ENCODE measurements at places on chromosomes 13 and 19.

DNA sequence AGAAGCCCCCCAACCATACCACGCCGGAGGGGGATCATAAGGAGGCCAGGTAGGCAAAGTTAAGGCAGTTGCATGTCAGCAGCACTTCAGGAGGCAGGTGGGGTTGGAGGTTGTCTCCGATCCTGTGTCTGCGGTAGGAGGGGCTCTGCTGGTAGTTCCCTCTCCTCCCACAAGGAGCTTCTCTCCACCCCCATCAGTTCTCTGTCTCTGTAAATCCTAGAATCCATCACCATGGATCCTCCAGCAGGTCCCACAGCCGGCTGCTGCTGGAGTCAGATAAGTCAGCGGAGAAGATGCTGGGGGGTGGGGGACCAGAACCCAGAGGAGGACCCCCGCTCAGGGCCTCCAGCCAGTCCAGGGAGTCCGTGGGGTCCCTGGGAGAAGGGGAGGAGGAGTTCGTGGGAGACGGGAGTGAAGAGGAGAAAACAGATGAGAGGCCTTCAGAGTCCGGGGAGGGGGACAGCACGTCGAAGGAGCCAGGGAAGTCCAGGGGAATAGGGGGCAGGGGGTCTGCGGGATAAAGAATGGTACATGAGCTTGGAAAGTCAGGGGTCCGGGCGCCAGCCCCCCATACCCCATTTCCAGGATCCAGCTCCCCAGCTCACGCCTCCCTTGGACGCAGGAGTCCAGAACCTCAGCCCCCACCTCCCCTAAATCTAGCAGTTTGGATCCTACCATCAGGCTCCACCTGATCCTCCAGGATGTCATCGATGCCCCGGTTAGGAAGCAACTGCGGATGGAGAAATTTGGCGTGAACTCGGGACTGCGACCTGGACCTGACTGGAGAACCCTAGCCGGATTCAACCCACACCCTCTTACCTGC is 6.3 kb downstream of the MAMSTR start:
- DNase-seq = no peak

DNA sequence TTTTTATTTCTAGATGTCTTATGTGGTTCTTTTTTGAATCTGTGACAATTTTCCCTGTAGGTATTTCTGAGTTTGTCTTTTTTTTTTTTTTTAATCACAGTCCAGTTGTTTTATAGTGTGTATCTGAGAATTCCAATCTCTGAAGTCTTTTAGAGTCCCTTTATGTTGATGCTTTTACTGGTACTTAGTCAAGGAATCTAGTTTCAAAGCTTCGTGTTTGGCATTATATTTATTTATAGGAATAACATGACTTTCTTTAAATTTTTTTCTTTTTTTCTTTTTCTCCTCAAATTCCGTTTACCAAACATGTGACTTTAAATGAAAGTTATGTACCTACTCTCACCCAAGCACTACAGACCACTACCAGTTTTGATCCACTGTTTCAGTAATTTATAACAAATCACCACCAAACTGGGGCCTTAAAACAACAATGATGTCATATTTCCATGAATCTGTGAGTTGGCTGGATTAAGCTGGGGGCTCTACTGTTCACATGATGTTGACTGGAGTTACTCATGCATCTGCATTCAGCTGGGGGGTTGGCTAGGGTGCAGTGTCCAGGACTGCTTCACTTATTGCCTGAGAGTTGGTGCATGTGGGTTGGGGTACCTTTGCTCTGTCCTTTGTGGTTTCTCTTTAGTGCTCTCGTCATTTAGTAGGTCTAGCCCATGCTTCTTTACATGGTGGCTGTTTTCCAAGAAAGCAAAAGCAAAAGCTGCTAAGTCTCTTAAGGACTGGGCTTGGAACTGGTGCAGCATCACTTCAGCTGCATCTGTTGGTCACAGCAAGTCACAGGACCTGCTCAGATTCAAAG is 22.3 kb downstream of the KCTD4 start:
- no peak for DNase-seq

DNA sequence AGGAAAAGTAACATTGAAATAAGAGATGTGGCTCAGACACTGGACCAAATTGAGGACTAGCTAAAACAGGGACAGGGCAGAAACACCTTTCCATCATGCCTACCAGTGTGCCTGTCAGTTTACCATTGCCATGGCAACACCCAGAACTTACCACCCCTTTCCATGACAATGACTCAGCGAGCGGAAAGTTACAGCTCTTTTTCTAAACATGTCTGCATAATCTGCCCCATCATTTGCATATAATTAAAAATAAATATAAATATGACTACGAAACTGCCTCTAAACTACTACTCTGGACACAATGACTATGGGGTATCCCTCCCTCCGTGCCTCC is 96.0 kb downstream of the UBL3 start:
- peak; percentile 6 for DNase-seq

DNA sequence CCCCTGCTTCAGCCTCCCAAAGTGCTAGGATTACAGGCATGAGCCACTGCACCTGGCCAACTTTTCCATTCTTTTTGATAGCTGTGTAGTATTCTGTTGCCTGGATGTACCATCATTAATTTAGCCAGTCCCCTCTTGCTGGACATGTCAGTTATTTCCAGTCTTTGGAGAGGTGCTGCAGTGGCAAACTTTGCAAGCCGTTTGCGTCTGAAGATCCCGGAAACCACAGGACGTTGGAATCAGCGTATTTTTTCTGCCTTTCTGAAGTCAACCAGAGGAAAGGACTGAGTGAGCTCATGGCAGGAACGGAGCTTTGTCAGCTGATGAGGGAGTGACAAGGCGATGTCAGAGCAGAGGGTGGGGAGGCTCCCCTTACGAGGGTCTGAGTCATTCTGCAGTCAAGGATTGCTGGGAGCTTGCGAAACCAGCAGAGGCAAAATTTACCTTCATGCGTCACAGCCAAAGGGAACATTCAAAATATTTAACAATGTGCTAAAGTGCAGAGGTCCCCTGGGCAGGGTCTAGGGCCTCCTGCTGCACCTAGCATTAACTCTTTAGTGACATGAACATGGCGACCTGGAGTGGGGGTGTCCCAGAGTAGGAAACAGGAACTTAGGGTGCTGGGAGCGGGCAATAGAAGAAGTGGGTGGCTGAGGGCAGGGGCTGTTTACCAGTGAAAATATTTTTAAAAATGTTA is 5.6 kb downstream of the C5AR1 start:
- DNase-seq = peak; percentile 21

GRCh38 chr13:38350114-38350617 is 515 bp downstream of the UFM1 start:
- peak; percentile 32 for DNase-seq

GRCh38 chr13:50701469-50701868 is 142.0 kb downstream of the DLEU7 start:
- DNase-seq = no peak

GRCh38 chr19:397941-398706 is 10.8 kb downstream of the C2CD4C start:
- no peak for DNase-seq

- DNase-seq = no peak
These were observed 266.3 kb downstream of the DNAJC15 start for GRCh38 chr13:43289470-43290255.

DNA sequence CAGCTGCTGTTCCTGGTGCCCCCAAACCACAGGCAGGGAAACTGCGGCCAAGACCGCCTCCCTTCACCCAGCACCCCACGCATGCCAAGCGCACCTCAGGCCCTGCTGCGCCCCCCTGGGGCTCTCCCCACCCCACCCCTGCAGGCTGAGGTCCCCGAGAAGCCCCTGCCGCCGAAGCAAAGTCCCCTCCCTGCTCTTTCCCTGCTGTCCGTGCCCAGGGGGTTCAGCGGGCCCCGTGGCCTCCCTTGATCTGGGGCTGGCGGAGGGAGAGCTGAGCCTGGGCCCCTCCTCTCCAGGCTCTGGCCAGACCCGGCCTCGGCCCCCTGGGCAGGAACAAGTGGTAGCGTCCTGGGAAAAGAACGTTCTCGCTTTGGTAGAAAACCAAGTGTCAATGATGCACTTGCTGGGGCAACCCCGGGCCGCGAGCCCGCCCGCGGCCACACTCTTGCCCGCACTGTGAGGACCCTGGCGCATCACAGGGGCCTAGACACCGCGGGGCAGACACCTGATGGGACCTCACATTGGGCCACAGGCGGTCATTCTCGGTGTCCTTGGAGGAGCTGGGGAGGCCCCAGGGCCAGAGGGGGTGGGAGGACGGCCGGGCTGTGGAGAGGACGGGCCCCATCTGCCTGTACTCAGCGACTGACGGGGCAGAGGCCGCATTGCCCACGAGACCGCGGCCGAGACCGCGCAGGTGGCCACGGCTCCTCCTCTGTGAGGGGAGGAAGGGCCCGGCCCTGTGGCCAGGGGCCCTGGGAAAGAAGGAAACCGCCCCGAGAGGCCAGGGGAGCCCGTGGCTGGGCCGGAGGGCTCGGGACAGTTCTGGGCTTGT is 29.0 kb downstream of the GPX4 start:
- no peak for DNase-seq

DNA sequence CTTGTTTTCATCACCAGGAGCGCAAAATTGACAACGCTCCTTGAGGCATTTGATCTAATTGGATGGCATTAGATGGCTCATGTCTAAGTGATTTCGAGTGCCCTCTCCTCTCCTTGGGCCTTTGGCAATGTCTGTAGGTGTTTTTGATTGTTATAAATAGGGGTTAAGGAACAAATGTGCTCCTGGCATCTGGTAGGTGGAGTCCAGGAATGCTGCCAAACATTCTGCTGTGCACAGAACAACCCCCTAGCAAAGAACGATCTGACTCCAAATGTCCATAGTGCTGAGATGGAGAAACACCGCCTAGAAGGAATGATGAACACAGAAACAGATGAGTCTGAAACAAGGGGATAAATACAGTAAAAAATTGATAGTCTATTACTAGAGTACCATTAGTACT is 68.0 kb upstream of the C1QTNF9B start:
- DNase-seq = no peak

DNA sequence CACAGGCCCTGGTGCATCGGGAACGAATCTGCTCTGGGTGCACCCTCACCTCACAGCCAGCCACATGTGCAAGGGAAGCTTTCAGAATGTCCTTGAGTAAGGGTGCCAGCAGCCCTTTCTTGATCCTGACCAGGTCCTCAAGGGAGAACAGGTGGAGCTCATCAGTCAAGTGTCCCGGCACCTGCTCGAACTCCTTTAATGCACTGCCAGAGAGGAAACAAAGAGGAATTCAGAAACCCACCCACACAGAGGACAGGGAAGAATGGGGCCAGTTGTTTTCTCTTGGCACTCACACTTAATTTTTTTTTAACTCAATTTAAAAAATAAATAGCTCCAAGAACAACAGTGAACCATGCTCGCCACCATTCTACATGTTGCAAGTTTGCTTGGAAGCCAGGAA is 41.7 kb downstream of the RUBCNL start:
- DNase-seq = no peak

DNA sequence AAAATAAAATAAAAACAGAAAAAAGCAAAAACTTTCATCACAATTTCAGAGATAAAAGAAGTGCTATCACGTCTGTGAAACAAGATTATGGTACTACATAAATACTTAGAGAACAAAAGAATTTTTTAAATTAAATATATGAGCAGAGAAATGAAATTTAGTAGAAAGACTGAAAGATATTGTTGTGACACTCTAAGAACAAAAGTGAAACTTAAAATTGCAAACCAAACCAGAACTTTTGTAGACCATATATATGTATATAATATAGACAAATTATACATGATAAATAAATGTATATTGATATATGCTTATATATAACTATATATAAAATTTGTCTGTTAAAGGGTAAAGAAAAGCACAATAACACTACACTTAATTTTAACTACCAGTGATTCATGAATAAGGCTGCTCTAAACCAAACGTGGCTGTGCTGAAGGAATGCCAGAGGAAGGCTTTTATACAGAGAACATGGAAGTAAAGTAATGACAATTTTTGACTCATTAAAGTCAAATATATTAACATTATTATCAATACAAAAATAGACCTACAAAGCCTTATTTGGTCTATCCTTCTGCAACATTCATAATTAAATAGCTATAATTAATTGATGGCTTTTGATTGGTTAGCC is 1516.7 kb upstream of the PCDH20 start:
- DNase-seq = no peak

- DNase-seq = no peak
These were observed 59.4 kb downstream of the GPC6 start for GRCh38 chr13:93286047-93286446.

- no peak for DNase-seq
These were observed 319.7 kb downstream of the KCNRG start for GRCh38 chr13:50334944-50335343.

DNA sequence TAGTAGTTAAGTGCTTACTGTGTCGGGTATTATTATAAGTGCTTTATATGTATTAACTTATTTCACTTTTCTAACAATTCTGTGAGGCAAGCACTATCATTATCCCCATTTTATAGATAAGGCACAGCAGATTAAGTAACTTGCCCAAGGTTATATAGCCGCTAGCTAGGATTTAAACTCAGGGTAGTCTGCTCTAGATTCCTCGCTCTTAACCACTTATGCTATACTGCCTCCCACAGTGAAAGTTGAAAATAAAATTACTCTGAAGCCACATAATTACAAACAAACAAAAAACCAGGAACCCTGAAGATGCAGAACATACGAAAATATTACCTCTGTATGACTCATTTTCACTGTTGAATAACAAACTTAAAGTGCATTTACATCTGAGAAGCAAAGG is 3.9 kb downstream of the TEX30 start:
- no peak for DNase-seq

DNA sequence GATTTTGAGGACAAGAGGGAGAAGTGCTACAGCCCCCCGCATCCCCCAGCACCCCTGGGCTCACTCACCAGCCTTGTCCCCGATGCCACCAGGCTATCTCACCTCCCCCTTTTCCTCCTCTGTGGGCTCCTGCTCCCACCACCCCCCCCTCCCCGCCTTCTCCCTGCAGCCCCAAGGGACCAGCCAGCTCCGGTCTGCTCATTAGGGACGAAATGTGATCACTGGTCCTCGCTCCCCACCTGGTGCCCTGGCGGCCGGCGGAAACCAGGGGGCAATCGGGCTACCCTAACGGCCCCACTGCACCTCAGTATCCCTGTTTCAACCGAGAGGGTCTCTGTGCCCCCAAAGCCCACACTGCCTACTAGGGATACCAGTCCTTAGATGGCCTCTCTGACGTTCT is 2.7 kb downstream of the GPR4 start:
- DNase-seq = no peak

DNA sequence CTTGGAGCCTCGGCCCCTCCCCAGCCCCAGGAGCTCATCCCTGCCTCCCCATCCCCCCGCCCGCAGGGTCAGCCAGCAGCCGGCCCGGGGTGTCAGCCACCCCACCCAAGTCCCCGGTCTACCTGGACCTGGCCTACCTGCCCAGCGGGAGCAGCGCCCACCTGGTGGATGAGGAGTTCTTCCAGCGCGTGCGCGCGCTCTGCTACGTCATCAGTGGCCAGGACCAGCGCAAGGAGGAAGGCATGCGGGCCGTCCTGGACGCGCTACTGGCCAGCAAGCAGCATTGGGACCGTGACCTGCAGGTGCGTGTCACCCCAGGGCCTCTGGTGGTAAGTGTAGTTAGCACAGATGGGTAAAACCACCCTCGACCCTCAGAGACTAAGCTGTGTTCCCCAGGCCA is 13.8 kb downstream of the MAP1S start:
- no peak for DNase-seq

- DNase-seq = no peak
These were observed 32.1 kb upstream of the SOX1 start for GRCh38 chr13:112034846-112035245.

GRCh38 chr13:112475889-112476288 is 99.7 kb downstream of the SPACA7 start:
- no peak for DNase-seq

- DNase-seq = no peak
These were observed 1242.2 kb upstream of the MIR17HG start for GRCh38 chr13:90105276-90105675.

Data from activated T-cell treated with anti-CD3 and anti-CD28 coated beads for 48 hours (primary cell).